ENCODE measurements at places on chromosomes 6 and 20.

- DNase-seq, result no peak
Observed at GRCh38 chr6:121539439-121539838, 104.0 kb downstream of the GJA1 start.

DNA sequence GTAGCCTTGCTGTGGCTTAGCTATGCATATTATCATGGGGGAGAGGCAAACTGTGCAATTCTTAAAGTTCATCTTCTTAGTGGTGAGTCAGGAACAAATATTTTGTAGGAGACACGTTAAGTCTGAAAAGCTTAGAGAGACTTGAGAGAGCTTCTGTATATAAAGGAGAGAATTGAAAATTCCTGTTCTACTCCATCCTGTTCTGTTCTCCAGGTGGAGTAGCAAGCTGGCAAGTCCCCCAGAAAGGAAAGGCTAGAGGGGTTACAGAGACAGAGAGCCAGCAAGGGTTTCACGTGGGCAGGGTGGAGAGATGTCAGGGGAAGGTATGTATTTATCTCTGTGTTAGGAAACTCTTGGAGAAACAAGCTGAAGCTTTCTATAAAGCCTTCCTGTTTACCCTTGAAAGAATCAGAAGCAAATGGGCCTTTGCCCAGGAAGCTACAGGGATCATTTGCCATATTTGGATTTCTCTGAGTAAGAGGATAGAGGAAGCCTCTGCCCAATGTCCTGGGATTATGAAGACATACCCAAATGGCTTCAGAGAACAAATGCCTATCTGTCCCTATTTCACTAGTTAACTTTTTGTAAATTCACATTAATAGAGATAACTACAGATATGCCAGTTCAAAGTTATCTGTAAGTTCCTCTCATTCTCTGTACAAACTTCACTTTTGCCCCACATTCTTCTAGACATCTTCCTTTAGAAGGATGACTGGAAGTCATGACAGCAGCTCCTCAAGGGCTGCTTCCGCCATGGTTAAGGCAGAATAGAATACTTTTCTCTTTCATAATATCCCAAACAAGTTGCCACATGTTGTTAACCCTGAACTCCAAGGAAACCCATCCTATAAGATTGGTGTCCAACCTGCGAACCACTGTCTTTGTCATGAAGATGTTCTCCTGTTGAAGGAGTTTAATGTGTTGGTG is 126.7 kb upstream of the NEDD9 start:
- no peak for DNase-seq

- DNase-seq, result no peak
Observed at GRCh38 chr6:105121981-105122380, 57.8 kb downstream of the POPDC3 start.

DNA sequence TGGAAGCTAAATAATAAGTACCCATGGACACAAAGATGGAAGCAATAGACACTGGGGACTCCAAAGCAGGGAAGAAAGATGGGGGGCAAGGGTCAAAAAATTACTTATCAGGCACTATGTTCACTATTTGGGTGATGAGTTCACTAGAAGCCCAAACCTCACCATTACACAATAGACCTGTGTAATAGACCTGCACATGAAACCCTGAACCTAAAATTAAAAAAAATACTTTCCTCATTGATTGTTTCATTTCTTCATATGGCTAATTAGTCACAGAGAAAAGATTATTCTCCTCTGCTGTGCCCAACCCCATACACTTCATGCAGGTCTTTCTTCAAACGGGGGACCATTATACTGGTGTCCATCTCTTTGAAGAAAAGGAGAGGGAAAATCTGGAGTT is 213.0 kb upstream of the DTNBP1 start:
- no peak for DNase-seq

GRCh38 chr6:55208478-55209458 is 34.5 kb downstream of the HCRTR2 start:
- DNase-seq, result no peak
